ENCODE measurements at places on chromosomes 4 and X. TPM values are rescaled to one million over a fixed set of nuclear protein-coding genes. Genes with fewer than 3 reads are reported as not detected.

The EPHA5 gene
- total RNA-seq, result 0.07 TPM

The GAGE12H gene
- total RNA-seq, result not detected

The CXCL9 gene
- not detected for total RNA-seq

DNA sequence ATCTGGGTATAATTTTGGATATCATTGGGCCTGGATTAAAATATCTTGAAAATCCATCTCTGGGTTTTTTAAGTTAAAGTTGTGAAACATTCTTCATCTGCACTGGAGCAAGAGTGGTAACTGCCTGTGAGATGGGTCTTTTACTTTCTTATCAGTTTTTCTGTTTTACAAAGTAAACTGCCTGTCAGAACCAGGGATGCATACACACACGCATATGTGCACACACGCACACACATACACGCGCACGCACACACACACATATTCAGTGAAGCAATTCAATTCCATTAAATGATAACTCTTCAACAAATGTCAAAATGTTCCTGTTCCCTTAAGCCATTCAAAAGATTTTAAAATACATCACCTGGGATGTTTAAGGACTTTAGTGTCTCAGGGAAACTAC lies 515.8 kb downstream of the INPP4B start:
- no peak for DNase-seq

Measured in neural crest cell (in vitro differentiated cells).